HS-27A (cell line): ENCODE measurements at places on chromosomes 5 and 9.
A peak's percentile ranks its signal among the peaks of the same experiment; 100 is the strongest.

- DNase-seq = no peak
Observed at GRCh38 chr5:103745353-103746065, 182.9 kb upstream of the NUDT12 start.

- DNase-seq = no peak
Observed at GRCh38 chr5:163094492-163095180, 342.8 kb upstream of the CCNG1 start.

DNA sequence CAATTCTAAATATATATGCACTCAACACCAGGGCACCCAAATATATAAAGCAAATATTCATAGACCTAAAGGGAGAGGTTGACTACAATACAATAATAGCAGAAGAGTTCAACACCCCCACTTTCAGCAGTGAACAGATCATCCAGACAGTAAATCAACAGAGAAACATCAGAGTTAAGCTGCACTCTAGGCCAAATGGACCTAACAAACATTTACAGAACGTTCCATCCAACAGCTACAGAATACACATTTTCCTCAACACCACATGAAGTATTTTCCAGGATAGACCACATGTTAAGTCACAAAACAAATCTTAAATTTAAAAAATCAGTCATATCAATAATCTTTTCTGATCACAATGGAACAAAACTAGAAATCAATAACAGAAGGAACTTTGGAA, 18.9 kb downstream of the APBA1 start:
- DNase-seq = no peak

DNA sequence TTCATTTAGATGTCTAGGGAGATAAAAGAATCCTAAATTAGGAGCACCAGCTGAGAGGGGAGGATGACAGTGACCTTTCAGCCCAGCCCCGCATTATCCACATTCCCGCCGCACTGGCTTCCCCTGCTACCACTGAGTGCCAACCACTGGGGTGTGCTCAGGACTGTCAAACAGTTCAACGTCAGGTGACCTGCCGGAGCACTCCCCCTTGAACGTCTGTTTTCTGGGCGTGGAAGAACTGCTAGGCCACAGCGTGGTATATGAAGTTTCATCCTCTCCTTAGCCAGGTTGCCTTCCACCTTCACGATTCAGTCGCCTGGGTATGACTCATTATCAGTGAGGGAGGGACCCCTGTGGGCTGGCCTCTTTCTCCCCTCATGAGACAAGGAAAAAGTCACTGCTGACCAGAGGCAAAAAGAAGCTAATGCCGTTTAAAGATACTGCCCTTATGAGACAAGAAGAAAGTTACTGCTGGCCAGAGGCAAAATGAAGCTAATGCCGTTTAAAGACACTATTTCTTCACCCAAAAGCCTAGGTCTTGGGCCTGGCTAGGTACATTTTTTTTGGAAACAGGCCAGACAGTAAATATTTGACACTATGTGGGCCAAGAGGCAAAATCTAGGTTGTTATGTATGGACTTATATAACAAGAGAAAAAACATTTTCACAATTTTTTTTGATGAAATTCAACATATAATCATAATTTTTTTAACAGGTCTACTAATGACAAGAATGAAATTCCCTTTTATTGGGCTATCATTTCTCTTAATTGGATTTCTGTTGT, 4.6 kb downstream of the NMRK1 start:
- DNase-seq = no peak

DNA sequence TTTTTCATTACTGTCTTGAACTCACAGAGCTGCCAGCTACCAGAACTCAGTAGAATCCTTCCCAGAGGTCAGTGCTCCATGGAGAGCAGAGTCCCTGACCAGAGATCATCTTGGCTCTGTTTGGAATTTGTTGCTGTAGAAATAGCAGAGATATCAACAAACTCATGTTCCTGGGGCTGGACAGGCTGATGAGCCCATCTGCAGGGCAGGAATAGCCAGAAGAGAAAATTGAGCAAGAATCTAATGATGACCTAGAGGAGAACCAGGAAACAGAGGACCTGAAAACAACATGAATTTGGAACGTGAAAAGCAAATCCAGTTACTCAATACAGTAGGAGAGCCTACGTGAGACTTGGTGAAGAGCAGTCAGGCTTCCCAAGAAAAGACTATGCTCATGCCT, 437.8 kb downstream of the PLK2 start:
- no peak for DNase-seq

DNA sequence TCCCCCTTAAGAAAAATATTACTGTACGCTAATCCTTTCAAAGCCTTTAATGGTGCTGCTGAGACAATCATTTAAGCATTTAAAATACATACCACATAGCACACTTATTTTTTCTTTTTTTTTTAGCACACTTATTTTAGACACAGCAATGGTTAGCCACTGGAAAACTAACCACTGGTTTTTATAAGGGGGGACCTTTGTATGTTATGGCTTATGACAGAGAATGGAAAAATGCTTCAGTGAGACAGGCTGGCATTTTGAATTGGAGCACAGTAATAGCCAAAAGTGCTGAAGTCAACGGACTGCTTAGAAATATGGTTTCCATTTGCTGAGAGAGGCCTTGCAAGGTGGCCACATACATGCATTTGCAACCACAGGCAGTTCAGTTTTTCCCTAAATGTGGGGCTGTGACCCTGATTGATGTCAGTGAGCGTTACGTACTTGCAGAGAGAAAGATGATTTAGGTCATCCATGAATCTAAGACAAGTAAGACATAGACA, 28.5 kb downstream of the AOPEP start:
- DNase-seq = no peak

GRCh38 chr5:159819591-159820411, 96.5 kb upstream of the ADRA1B start:
- DNase-seq = no peak

DNA sequence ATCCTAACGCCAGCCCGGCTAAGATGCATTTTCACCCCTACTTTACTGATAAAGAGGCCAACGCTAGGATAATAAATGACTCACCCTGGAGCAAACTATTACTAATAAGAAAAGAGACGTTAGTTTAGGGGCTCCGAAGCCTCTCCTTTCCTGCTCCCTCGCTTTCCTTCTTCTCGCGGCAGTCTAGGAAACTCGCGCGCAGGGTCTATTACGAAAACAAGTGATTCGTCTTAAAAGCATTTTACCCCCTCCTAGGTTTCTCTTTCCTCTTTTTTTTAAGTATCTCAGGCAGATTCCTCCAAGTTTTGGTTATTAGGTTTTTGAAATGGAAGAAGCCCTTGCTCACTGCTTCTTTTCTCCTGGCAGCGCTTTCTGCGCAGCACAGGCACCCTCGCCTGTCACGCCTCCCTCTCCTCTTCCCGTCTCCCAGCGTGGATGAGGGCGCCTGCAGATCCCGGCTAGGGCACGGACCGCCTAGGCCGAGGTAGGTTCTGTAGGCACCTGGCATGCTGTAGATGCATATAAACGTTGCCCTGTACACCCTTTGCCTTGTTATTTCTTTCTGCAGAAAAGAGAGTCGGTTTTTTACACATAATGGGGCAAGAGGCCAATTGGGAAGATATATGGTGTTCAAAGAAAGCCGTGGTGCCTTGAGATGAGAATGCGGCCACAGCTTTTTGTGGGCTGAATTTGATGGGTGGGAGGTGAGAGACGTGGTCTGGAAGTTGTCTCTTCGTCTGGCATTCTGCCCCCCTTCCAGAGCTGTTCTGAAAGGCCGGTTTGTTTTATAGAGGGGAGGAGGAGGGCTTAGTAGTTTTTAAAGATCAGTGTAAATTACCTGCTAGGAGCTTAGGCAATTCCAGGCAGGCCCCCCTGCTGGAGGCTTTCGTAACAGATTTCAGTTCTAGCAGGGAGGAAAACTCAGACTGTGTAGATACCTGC, 983 bp downstream of the GCNT1 start:
- peak; percentile 35 for DNase-seq

DNA sequence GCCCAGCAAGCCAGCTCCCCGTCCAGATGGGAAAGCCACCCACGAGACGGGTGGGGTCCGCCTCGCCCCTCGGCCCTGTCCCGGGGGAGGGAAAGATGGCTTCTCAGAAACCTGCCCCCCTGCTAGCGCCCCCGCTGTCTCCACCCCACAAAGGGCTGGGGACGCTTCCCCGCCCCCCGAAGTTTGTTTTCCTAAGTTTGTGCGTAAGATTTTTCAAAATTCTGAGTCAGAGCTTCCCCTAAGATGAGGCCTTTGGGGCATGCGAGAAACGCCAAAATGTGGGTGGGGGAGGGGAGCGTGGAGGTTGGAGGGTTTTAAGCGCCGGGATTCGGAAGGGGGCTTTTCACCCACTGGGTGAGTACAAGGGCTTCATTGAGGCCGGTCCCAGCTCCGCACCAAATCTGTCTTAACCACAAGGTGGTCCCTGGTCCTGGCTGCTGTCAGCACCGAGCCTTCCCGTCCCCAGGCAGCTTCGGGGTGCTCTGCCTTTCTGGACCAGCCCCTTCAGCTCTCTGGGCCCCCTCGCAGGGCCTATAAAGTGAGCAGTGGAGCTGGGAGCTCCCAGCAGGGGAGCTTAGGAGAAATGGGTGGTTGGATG, 32.3 kb downstream of the PRRX2 start:
- no peak for DNase-seq

DNA sequence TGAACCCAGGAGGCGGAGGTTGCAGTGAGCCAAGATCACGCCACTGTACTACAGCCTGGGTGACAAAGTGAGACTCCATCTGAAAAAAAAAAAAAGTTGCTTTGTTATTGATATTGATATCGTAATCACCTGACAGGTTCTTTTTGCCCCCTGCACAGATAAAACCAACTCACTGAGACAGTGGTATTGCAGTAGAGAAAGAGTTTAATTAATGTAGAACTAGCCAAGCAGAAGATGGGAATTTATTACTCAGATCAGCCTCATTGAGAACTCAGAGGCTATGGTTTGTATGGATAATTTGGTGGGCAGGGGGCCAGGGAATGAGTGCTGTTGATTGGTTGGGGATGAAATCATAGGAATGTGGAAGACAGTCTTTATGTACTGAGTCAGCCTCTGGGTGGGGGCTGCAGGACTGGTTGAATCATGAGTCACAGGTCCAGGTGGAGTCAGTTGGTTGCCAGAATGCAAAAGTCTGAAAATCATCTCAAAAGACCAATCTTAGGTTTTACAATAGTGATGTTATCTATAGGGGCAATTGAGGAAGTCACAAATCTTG, 35.8 kb upstream of the MEGF10 start:
- DNase-seq = peak; percentile 33

- peak; percentile 43 for DNase-seq
Observed at GRCh38 chr5:43042626-43043399, 2.7 kb upstream of the ANXA2R start.

- no peak for DNase-seq
Observed at GRCh38 chr5:58072300-58072965, 387.5 kb downstream of the PLK2 start.

DNA sequence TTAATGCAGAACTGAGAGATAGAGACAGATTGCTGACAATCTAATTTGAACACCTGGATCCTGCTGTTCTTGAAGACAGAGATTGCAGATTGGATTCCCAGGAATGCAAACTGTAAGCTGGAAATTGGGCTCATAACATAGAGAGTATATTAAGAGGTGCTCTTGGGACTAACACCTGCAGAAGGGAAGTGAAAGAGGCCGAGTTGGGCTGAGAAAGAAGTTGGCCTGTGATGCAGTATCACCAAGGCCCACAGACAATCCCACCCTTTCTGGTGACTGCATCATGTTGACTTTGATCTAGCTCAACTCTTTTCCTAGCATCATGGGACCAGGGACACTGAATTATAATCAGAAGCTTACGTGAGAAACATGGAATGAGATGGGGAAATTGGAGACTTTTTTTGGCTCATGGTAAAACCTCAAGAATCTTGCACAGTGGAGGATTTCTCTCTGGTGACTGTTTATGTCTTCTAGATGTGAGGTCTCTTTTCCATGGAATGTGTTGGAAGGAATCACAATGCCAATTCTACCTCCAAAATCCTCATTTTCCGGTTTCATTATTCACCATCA, 36.5 kb upstream of the NUDT12 start:
- no peak for DNase-seq
